ENCODE measurements at places on chromosomes 11 and 22.
A peak's percentile ranks its signal among the peaks of the same experiment; 100 is the strongest.

GRCh38 chr11:109112261-109112660, 309.7 kb upstream of the C11orf87 start:
- no peak for DNase-seq

DNA sequence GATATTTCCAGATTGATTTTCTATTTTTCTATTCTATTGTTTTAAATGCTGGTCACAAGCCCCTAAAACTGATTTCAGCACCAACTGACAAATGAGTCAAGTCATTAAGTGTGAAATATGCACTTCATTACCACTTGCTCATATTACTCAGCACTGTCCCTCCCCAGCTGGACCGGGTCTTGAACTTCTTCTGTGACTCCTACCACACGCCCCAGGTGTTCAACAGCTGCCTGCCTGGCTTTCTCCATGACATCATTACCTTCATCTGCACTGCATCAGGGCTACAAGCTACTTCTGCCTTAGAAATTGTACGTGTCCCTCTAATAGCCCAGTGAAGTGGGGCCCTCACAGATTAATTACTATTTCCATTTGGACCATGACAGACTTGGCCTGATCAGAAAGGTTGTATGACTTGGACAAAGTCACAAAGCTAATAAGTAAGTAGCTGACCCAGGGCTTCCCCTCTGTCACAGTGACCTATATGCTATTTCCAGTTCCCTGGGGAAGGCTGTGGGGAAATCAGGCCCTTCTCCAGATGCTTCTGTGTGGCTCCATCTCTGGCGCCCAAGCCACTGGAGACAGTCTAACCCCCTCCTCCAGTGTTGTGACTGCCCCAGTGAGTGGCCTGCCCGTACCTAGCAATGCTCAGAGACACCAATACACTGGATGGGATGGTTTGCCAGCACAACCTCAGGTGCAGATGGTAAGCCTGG, 18.1 kb downstream of the TBC1D10A start:
- DNase-seq, result peak; percentile 53

DNA sequence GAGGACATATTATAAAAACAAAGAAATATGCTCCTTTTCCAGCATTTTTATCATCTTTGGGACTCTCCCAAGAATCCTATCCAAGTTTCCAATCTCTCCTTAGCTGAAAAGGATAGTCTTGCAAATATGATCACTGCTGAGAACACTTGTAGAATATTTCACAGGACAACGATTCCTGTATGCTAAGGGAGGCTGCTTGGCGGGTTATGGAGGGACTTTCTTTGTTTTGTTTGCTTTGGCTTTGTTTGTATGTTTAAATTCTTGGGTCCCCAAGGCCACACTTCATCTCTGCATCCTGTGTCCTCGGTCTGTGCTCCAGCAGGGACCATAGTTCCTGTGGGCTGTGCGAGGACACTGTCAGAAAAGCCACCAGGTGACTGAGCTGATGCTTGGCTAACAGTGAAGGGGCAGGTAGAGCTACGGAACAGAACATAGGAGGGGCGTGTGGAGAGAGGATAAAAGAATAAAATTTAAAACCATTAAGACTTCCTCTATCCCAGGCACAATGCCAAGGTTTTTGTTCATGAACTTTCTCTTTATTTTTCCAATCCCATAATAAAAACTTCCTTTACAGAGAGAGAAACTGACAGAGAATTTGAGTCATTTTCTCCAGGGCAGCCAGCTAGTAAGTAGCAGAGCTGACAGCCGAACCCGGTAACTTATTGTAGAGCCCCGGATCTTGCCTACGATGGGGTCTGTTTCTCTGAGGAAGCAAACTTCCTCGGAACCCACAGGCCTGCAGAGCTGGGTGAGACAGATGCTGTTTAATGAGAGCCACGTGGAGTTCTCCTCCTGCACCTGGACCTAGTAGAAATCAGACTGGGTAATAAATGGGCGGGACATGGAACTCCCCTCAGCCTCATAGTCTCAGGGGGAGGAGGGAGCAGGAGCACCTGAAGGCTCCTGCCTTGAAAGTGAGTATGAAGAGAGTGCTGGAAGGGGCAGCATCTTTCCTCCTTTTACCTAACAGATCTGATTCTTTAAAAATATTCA, at the start of gene IZUMO1R:
Gene IZUMO1R, plus strand, starts transcription at position 615 of the 993 bp plus-strand sequence. CDS start 1,057 bp downstream, outside the sequence.
- no peak for DNase-seq

DNA sequence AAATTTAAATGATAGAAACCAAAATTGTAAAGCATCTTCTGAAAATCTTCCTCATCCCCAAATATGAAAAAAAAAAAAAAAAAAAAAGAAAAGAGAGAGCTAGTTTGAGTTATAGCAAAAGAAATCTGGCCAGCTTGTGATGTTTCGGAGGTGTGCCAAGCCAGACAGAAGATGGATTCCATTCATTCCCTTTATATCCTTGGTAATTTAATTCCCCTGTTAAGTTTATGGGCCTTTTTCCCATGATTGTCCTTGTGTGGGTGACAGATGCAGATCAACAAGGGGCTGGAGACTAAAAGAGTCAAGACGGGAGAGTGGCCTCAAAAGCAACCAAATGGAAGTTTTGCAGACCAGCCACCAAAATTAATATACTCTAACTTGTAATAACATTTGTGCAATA, 47.6 kb upstream of the PARVA start:
- peak; percentile 12 for DNase-seq

- DNase-seq, result peak; percentile 28
Measured at GRCh38 chr11:92297567-92298553, 73.2 kb downstream of the FAT3 start.

GRCh38 chr22:46602025-46602424, 18.2 kb upstream of the GRAMD4 start:
- no peak for DNase-seq
